ENCODE measurements at places on chromosomes 12 and 14.

DNA sequence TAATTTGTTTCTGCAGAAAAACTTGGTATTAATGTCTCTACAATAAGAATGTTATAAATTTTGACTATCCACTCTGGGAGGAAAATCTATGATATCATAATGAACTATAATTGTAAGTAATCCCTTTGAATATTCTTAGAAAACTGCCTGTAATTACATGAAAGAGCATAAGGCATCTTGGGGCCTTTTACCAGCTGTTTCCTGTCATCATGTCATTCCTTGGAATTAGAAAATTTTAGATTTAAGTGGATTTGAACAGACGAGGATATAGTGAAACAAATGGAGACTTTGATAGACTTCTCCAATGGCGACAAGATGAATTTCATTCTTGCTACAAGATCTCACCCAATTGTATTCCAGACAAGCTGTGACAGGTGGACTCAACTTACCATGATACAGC is 423.4 kb upstream of the FLRT2 start:
- DNase-seq = no peak

GRCh38 chr14:61113561-61114225 is 132.6 kb downstream of the SLC38A6 start:
- DNase-seq = peak; percentile 18

DNA sequence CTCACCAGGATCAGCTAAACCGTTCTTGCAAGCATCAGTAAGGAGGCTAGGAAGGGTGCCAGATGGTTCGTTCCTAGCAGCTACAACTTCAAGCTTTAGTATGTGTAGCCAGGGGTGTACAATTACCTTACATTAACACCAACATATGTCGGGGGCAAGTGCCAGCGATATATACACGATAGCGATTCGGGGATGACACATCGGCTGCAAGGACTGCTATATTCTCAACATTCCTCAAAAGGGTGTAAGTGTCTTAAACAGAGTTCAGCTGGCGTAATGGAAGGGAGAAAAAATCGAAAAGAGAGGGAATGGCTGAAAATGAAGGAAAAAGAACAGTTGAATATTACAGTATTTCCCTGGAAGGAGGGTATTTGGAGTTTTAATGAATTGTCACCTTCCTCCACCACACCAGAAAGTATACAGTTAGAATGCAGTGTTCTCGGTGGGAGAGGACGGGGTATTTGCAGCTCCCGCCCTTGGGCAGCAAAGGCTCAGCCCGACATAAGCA is 545 bp downstream of the LIMA1 start:
- DNase-seq = peak; percentile 29

DNA sequence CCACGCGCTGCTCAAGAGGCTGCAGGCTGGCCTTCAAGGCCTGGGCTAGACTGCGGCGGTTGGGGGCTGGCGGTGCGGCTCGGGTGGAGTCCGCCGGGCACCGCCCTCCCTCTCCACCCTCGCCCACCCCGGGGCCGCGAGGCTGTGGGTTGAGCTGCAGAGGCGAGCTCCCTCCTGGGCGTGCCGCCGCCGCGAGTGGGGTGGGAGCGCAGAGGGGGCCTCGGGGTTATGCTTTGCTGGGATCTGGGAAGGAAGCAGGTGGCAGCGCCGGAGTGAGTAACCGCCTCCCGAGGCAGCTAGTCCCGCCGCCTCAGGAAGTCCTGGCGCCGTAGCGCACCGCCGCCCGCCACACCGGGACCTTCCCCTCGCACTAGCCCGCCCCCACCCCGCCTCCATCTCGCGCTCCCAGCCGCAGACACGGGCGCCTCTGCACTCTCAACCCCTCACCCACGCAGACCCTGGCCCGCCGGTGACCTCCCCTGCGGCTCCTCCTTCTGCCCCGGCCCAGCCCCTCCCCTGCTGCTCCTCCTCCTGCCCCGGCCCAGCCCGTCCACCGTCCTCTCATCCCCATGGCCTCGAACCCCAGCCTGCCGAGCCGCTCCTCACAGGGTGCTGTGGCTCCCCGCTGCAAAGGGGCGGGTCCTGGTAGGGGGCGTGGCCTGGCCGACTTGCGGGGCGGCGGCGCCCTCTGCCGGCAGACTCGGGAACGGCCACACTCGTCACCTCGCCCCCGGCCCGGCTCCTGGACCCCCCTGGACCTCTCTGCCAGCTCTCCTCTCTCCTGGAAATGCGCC is 16.6 kb downstream of the TAMALIN start:
- peak; percentile 78 for DNase-seq

DNA sequence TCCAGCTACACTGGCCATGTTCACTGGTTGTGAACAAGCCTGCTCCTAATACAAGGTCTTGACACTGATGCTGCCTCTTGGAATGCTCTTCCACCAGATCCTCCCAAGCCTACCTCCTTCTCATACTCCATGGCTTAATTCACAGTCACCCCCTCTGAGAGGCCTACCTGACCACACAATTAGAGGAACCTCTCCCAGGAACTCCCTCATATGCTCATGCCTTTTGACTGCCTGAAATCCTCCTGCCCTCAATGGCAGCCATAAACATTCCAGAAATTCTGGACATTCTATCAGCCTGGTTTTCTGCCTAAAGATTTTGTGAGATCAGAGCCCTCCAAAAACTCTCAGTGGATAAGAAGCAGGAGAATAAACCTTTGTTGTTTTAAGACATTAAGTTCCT is 340.2 kb downstream of the C12orf75 start:
- DNase-seq = no peak

DNA sequence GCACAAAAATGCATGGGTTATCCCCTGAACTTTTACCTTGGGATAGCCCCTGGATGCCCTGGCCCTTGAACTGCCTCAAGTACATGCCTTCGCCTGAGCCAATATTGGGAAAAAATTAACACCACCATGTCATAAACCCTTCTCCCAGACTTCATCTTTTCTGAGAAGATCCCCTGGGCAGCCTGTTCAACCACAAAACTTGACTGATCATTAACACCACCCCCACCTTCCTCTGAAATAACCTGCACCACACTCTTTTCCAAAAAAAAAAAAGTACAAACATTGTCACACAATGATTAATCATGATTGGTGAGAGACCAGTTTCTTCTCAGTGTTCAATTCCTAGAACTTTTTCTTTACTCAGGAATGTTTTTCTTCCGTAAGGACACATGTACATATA is 217.9 kb downstream of the PAX9 start:
- DNase-seq = no peak

DNA sequence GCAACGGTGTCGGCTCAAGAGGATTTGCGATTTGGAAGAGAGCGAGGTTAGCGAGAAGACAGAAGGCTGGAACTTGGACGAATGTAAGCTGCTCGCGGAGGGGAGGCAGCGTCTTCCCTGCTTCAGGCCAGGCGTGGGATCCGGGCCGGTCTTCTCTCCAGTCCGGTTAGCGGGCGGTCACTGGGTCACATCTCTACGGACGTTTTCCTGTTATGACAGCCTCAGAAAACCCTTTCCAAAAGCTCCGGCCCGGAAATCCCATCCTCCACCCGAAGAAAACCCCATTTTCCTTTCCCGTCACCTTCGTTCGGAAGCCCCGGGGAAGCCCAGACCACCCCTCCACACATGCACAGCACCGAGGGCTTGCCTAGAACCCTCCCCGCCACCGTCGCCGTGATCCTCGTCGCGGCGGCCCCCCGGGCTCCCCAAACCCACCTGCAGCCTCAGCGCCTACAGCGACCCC is 268 bp downstream of the NDUFB1 start:
- no peak for DNase-seq

GRCh38 chr12:54216797-54217661 is 28.2 kb upstream of the SMUG1 start:
- peak; percentile 84 for DNase-seq

DNA sequence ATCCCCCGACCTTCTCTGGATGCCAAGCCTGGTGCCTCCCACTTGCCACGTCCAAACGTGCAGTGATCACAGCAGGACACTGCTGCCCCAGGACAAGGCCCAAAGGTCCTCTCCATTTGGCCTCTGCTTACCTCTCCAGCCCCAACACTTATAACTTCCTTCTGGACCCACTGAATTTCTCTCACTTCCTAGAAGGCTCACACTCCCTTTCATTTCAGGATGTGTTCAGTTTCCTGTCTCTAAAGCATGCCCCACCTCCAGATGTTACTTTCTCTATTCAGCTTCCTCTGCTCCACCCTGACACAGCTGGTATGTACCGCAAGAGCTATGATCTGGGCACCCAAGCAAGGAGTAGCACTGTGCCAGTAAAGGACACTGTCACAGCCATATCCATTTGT is 33.0 kb downstream of the CDKL1 start:
- DNase-seq = peak; percentile 35

- no peak for DNase-seq
Observed at GRCh38 chr14:24080888-24081738, 9.8 kb downstream of the CPNE6 start.

GRCh38 chr12:71371122-71371521 is 68.5 kb upstream of the LGR5 start:
- peak; percentile 27 for DNase-seq

DNA sequence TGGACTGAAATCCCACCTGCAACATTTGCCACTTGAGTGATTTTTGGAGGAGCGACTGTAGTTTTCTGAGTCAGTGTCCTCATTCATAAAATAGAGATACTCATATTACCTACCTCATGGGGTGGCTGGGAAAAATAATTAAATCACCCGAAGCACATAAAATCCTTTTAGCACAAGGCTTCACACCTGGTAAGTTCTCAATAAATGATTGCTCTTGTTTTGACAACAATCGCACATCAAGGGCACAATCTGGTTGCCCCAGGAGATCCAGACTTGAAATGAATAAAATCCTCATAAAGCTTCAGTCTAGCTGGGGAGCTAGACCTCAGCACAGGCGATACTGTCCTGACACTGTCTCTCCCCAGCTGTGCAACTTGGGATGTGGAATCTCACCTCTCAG is 76.0 kb upstream of the CCDC60 start:
- no peak for DNase-seq

DNA sequence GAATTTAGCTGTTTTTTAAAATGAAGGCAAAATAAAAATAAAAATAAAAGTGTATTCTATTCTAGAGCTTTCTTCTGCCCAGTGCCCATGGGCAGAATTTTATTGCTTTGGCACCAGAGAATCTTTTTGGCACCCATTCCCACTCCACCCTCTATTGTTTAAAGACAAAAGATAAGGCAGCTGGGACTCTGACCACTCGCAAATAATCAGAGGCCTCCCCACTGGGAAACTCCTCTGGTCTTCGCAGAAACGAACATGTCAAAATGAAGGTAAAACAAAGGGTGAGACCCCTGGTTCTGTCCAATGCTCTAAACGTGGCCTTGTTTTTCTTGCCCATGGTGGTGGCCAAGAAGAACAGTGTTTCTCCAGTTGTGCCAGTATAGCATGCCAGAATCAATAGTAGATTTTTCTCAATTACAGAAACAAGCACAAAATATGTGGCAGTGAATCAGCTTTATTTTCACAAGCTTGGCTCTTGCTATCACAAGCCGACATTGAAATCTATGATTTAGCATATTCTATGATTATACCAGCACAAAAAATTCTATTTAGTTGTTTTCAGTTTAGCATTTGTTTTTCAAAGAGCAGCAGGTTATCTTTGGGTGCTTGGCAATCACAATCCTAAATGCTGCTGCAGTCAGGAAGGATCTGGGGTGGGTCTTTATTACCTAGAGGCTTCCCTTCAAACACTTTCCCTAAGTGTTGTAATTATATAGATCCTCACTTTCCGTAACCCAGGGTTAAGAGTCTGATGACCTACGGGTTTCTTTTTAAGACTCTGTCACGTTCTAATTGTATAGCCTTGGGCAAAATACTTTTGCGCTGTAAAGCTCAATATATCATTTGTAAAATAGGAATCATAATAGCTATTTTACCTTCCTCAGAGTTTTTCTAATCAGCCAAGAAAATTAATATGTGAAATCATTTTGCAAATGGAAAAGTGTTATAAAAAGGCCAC is 50.5 kb downstream of the KITLG start:
- no peak for DNase-seq

DNA sequence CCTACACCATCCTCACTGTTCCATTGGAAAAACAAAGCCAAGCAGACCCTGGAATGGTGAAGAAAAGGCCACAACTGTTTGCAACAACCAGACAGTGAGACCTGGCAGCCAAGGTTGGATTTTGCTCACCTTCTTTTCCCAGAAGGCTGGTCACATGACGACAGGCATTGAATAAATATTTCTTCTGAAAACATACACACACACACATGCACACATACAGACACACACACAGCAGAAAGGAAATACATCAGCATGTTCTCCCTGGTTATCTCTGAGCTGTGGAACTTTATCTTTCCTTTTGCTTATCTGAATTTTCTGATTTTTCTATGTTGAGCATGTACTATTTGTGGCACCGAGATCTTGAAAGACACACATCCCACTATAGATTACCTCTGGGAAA is 38.0 kb upstream of the CCDC60 start:
- DNase-seq = no peak

GRCh38 chr12:120851444-120851843 is 52.7 kb downstream of the SPPL3 start:
- no peak for DNase-seq

- DNase-seq = no peak
Observed at GRCh38 chr12:63980211-63980610, 135.7 kb downstream of the SRGAP1 start.

DNA sequence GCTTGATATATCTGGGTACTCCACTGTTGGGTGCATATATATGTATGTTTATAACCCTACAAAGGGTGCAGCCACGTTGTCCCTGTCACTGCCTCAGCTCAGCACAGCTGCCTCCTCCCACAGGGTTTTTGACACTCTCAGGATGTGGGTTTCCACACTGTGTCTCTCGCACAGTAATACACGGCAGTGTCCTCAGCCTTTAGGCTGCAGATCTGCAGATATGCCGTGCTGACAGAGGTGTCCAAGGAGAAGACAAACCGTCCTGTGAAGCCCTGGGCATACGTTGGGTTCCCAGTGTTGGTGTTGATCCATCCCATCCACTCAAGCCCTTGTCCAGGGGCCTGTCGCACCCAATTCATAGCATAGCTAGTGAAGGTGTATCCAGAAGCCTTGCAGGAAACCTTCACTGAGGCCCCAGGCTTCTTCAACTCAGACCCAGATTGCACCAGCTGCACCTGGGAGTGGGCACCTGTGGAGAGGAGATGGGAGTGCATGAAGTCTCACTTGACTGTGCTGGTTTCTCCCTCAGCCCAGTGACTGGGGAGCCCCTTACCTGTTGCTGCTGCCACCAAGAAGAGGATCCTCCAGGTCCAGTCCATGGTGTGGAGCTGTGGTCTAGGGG is 498.7 kb downstream of the TMEM121 start:
- no peak for DNase-seq

GRCh38 chr12:104749545-104749944 is 208.5 kb downstream of the SLC41A2 start:
- DNase-seq = no peak
